ENCODE measurements at places on chromosomes 7 and 10.

DNA sequence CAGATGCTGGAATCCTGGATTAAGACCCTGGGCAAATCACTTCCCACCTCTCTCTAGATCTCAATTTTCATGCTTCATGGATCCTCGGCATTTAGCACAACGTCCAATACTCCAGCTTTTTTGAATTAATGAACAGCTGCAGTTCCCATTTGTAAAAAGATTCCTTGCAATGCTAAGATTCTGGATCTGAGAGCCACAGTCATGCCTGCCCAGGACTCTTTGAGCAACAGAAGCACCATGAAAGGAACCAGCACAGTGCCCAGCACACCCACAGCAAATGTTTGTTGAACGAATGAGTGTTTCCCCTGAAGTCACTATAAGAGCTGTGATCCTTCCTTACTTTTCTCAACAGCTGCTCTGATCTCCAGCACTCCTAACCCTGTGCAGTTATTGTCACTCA, 20.8 kb upstream of the DDIT4 start:
- DNase-seq = no peak

DNA sequence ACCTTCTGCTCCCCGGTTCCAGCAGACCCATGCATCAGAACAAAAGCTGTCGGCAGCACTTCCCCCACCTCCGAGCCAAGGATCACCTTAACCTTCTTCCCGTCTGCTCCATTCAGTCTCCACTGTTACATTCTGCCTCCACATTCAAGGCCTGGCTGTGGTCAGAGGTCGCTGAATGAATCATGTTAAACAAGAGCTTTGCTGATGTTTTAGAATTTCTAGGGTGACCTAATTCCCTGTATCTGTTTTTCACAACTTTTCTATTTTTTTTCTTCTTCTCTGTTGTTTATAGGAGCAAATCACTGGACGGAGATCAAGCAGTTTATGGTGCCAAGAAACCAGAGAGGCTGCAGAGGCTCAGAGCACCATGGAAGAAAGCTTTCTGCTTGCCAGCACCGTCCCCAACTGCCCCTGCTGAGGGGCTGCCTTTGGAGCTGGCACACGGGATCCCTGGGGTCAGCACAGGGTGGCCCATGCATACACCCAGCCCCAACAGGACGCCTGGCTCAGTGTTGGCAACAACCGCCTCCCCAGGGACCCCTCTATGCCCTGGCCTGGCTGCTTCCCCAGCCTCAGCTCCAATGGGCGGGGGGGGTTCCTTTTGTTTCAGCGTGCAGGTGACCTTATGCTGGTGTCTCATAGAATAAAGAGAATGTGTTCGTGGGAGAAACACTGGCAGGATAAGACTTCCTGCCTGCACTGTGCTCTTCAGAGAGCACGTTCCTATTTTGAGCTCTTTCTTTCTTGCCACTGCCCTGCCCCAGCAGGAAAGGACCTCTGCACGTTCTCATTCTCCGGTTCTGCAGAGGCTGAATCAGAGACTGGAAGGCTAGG, 182.7 kb upstream of the LYZL2 start:
- DNase-seq = no peak

GRCh38 chr10:13331646-13332045, 16.4 kb downstream of the SEPHS1 start:
- no peak for DNase-seq

DNA sequence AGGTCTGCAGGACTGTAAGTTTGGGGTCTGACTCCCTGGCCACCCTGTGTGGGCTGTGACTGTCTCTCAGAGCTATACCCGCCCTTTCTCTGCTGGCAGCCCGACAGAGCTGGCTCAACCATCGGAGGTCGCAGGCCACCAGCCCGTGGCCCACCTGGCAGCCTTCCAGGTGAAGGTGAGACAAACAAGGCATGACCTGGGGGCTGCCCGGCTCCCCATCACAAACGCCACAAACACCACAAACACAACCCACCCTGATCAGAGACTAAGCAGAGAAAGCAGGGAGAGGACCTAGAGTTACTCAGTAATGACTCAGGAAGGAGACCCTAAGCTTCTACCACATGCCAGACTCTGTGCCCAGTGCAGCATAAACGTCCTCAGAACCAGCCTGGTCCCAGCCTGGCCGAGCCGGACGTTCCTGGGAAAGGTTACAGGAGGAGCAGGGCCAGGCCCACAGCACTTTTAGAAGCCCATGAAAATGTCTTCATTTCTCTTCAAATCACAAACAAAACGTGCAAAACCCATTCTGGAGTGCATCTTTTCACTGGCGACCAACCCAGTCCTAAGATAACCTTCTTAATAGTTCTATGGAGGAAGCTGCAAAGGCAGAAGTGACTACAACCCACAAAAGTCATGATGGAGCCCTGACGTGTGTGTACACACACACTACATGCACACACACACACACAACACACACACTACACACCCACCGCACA, 66.8 kb downstream of the MKI67 start:
- DNase-seq = no peak

DNA sequence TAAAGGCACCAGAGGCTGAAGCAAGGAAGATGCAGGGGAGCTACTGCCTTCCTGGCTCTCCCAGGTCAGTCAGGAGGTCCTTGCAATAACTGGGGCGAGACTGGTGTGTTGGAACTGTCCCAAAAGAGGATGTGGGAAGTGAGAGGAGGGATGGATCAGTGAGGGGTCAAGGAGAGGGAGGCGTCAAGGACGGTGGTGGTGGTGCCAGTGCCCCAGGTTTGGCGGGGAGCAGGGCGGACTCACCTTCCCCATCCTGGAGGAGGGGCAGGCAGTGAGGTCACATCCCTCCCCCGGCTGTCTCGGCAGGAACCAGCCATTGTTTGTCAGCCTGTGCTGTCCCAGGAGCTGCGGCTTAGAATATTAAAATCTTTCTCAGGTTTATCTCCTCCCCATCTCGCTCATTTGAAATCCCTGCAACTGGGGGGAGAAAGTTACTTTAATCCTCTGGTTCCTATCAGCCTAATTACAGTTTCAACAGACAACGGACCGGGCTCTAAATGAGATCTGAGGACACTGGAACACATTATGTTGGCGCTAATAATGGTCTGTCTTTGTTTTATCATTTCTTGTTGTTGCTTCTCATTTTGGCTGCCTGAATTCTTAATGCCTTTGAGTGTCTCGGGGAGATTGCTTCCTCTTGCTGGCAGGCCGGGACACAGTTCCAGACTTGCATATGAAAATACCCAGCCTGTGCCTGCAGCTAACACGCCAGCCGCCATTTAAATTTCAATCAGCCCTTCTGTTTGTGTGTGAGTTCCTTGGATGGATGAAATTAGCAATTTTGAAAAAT, 387.5 kb downstream of the RPS24 start:
- DNase-seq = no peak

DNA sequence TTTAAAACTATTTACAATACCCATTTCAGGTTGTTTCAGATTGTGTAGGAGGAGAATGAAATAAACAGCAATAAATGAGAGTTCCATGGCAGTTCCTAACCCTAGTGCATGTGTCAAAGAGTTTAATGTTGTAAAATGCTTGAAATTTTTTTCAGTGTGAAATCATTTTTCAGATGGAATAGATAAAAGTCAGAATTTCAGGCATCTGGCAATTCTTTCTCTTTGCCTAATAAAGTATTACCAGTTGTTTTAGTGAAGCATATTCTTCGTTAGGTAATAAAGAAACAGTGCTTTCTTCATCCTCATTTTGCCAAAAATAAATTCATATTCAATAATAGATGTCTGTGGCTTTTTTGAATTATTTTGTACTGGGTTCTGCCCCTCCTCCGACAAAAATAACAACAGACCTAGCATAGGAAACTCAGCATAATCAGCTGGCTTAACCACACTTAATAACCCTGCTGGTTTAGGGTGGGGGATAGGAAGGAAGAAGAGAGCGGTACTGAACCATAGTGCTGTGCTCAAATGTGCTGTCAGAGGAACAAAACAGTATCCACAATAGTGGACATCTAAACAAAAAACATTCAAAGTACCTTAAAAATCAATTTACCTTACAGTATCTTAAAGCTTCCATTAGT, 39.1 kb downstream of the MINDY3 start:
- no peak for DNase-seq
